ENCODE measurements at places on chromosomes 12 and 14. TPM values are rescaled to one million over a fixed set of nuclear protein-coding genes. Genes with fewer than 3 reads are reported as not detected.

DNA sequence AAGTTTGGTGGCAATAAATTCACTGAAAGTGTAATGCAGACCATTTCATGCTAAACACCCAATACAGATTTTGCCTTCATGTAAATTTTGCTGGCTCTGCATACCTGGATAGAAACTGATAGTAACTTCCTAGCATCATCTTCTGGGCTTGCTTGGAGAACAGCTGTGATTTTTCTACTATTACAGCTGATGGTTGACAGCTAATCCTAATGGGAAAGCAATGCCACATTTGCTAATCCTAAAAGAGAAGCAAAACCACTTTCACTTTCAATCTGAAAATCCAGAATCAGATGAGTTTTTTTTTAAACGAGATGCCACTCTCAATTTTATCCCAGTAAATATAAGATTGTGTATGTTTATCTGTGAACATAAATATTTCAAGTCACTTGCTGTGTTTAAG is 1035.9 kb downstream of the TRHDE start:
- H3K27me3 ChIP-seq, result no peaks in the 10 kb centered on the region
- no peaks in the 10 kb centered on the region for H3K4me1 ChIP-seq
- no peak for DNase-seq
- H3K4me3 ChIP-seq, result no peak overlapping the region

The SDR9C7 gene
- total RNA-seq, result not detected

DNA sequence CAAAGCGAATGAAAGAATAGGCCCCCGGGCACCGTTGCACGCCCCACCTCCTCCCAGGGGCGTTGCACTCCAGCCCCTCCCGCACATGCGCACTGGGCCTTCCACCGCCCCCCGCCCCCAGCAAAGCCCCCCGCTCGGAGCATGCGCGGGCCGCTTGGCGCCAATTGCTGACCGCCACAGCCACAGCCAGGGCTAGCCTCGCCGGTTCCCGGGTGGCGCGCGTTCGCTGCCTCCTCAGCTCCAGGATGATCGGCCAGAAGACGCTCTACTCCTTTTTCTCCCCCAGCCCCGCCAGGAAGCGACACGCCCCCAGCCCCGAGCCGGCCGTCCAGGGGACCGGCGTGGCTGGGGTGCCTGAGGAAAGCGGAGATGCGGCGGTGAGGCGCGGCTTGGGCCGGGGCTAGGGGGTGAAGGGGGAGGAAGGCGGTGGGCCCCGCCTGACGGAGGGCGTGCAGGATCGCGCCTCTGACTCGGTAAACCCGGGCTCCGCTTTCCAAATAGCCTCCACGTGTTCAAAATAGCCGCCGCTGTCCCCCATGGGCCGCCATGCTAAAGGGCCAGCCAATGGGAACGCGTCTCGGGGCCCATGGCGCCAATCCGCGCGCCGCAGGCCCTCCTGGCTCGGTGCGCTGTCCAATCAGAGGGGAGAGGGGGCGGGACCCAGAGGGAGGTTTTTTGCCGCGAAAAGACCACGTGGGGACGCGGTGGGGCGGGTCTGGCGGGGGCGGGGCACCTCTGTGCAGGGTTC is at the start of gene UNG:
Gene UNG, plus strand, starts transcription at position 163 of the 748 bp plus-strand sequence. Its CDS starts 83 bp downstream, at position 246.
- peak; percentile 97 for DNase-seq
- H3K27me3 ChIP-seq, result no peaks in the 10 kb centered on the region
- peak within 1 kb of the TSS; percentile 77 for H3K4me3 ChIP-seq
- peaks cover 49% of the 10 kb centered on the region for H3K4me1 ChIP-seq
- peak within 1 kb of the TSS; percentile 62 for H3K27ac ChIP-seq
- peaks cover 23% of the 10 kb centered on the region for H3K36me3 ChIP-seq

DNA sequence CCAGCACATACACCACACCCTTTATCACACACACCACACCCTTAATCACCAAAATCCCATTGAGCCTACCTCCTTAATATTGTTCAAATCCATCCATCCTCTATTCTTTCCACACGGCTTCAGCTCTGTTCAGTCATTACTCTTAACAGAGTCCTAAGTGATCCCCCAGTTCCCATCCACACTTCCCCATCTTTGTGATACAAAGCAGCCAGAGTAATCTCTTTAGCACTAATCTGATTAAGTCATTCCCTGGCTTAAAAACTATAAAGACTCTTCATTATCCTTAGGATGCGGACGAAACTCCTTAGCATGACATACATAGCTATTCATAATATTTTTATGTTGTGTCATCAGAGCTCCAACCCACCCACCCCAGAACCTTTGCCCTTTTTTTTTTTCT is 14.7 kb upstream of the MFAP5 start:
- H3K4me1 ChIP-seq, result no peaks in the 10 kb centered on the region
- no peaks in the 10 kb centered on the region for H3K36me3 ChIP-seq
- peaks cover 14% of the 10 kb centered on the region for H3K27me3 ChIP-seq
- no peak overlapping the region for H3K4me3 ChIP-seq

DNA sequence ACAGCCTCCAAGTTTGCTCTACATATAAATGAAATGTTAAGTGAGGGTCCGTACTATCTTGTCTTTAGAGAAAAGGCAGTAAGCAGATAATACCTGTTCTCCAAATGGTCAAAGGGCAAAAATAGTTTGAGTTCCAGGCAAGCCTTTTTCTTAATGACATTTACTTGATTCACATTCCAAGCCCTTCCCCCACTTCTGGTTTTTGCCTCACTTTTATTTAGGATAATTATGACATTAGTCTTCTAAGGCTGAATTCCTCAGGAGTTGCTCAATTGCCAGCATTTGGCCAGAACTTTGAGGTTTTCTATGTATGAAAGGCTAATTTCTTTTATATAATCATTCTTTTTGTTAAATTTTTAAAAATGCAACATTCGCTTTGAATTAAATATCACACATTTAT is 62.5 kb upstream of the DUSP6 start:
- H3K4me3 ChIP-seq, result no peak overlapping the region
- H3K36me3 ChIP-seq, result peaks cover 27% of the 10 kb centered on the region
- no peak overlapping the region for H3K27ac ChIP-seq
- H3K27me3 ChIP-seq, result no peaks in the 10 kb centered on the region
- H3K4me1 ChIP-seq, result no peaks in the 10 kb centered on the region
- DNase-seq, result no peak

DNA sequence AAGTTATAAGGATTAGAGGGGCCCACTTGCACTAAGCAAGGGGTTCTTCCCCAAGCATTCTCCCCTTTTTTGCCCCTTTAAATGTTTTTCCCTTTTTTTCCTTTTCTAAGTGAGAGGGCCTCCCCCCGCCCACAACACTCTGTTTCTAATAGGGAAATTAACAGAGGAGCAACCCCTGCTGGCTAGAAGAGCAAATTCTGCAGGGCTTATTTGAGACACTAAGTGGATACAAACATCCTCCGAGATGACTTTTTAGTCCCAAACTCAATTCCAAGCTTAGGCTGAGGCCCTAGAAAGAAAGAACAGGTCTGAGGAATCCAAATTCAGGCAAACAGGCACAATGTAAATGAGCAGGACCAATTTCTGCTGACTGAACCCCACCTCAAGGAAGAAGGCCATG is 138.9 kb downstream of the GPR65 start:
- H3K4me3 ChIP-seq, result no peak overlapping the region
- H3K27me3 ChIP-seq, result no peaks in the 10 kb centered on the region
- no peak overlapping the region for H3K27ac ChIP-seq
- no peaks in the 10 kb centered on the region for H3K36me3 ChIP-seq
- no peak for DNase-seq
- no peaks in the 10 kb centered on the region for H3K4me1 ChIP-seq

- no peaks in the 10 kb centered on the region for H3K27me3 ChIP-seq
- H3K4me1 ChIP-seq, result peaks cover 34% of the 10 kb centered on the region
- H3K4me3 ChIP-seq, result peak overlapping the region; percentile 100
- peaks cover 40% of the 10 kb centered on the region for H3K36me3 ChIP-seq
- peak overlapping the region; percentile 99 for H3K27ac ChIP-seq
- peak; percentile 73 for DNase-seq
These were observed 1.3 kb downstream of the AHSA1 start for GRCh38 chr14:77459072-77459723.

GRCh38 chr14:76957224-76957891 is 71.2 kb downstream of the IRF2BPL start:
- H3K27me3 ChIP-seq, result peaks cover 9% of the 10 kb centered on the region
- H3K27ac ChIP-seq, result peak overlapping the region; percentile 96
- H3K36me3 ChIP-seq, result peaks cover 7% of the 10 kb centered on the region

The HCFC2 gene
- total RNA-seq, result 17.7 TPM

The PLBD1 gene
- total RNA-seq, result not detected

GRCh38 chr14:72957213-72957612 is 30.9 kb downstream of the DCAF4 start:
- no peaks in the 10 kb centered on the region for H3K4me1 ChIP-seq
- no peak overlapping the region for H3K4me3 ChIP-seq
- peaks cover 13% of the 10 kb centered on the region for H3K36me3 ChIP-seq
- no peak for DNase-seq
- no peaks in the 10 kb centered on the region for H3K27me3 ChIP-seq
- H3K27ac ChIP-seq, result no peak overlapping the region

The DGLUCY gene
- 112 TPM for total RNA-seq

DNA sequence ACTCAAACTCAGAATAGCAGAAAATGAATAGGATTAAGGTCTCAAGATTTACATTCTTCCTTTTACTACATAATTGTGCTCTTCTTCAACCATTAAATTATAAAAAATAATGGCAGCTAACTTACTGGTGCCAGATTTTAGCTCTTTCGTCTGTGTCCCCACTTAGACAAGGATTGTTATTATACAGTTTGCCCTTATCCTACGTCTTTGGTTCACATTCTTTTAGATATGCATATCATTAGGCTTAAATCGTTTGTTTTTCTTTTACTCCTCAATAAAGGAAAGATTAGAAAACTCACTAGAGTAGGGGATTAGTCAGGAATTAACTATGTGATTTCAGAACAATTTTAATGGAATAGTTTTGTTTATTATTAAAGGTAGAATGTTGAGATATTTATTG is 129.6 kb upstream of the GARIN2 start:
- H3K4me1 ChIP-seq, result no peaks in the 10 kb centered on the region
- no peak overlapping the region for H3K27ac ChIP-seq
- H3K27me3 ChIP-seq, result no peaks in the 10 kb centered on the region

The CPM gene
- total RNA-seq, result 1.1 TPM

The KRT6C gene
- not detected for total RNA-seq

- H3K27me3 ChIP-seq, result no peaks in the 10 kb centered on the region
- peaks cover 23% of the 10 kb centered on the region for H3K4me1 ChIP-seq
- no peak overlapping the region for H3K4me3 ChIP-seq
- DNase-seq, result no peak
- H3K27ac ChIP-seq, result no peak overlapping the region
- H3K36me3 ChIP-seq, result peaks cover 7% of the 10 kb centered on the region
These were observed 178.8 kb downstream of the KTN1 start for GRCh38 chr14:55758796-55759195.

DNA sequence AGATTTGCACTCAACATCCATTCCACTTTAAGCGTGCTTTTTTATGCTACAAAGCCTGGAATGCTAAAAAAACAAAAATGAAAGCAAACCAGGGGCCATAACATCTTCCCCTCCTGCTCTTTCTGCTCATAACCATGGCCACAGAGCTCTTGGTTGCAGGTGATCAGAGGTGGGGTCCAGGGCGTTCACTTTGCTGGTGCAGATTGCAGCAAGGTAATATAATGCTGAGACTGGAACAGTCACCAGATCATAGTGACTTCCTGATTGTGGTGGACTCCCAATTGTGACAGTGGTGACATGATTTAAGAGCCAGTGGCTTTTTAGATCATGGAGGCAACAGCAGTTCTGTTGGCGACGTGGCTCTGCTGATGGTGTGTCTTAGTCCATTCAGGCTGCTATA is 115.0 kb upstream of the CPM start:
- peaks cover 5% of the 10 kb centered on the region for H3K4me1 ChIP-seq
- no peak overlapping the region for H3K27ac ChIP-seq
- DNase-seq, result no peak
- peaks cover 7% of the 10 kb centered on the region for H3K27me3 ChIP-seq
- no peaks in the 10 kb centered on the region for H3K36me3 ChIP-seq
- no peak overlapping the region for H3K4me3 ChIP-seq

- H3K4me3 ChIP-seq, result no peak overlapping the region
- H3K27ac ChIP-seq, result no peak overlapping the region
- no peak for DNase-seq
- peaks cover 2% of the 10 kb centered on the region for H3K27me3 ChIP-seq
- H3K4me1 ChIP-seq, result peaks cover 6% of the 10 kb centered on the region
- no peaks in the 10 kb centered on the region for H3K36me3 ChIP-seq
These were observed 21.9 kb downstream of the EPS8 start for GRCh38 chr12:15767301-15767700.

DNA sequence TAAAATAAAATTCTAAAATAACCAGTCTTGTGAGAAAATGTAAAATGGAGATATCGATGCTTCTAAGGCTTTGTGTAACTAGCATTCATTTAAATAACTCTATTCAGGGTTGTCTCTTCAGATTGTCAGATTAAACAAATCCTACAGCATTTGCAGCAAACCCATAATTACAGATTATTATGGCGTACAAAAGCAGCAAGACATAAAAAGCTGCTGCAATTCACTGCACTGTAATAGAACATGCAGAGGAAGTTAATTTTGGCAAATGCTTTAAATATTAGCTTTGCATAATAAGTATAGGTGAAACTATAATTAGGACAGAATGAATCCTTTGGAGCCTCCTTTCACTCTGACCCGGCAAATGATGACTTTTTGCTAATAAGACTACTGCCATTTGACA is 98.3 kb downstream of the INSM2 start:
- H3K36me3 ChIP-seq, result peaks cover 7% of the 10 kb centered on the region
- H3K27ac ChIP-seq, result no peak overlapping the region
- H3K4me3 ChIP-seq, result no peak overlapping the region
- no peaks in the 10 kb centered on the region for H3K4me1 ChIP-seq
- DNase-seq, result no peak

- peaks cover 26% of the 10 kb centered on the region for H3K4me1 ChIP-seq
- peak within 1 kb of the TSS; percentile 82 for H3K4me3 ChIP-seq
- peaks cover 13% of the 10 kb centered on the region for H3K36me3 ChIP-seq
- no peaks in the 10 kb centered on the region for H3K27me3 ChIP-seq
These were observed at the start of gene PIP4K2C for GRCh38 chr12:57590864-57591781. Gene PIP4K2C, plus strand, starts transcription at chr12:57591192. Its CDS starts 98 bp downstream, at chr12:57591290.
